ENCODE measurements at places on chromosomes 3 and 15. TPM values are rescaled to one million over a fixed set of nuclear protein-coding genes. Genes with fewer than 3 reads are reported as not detected.

DNA sequence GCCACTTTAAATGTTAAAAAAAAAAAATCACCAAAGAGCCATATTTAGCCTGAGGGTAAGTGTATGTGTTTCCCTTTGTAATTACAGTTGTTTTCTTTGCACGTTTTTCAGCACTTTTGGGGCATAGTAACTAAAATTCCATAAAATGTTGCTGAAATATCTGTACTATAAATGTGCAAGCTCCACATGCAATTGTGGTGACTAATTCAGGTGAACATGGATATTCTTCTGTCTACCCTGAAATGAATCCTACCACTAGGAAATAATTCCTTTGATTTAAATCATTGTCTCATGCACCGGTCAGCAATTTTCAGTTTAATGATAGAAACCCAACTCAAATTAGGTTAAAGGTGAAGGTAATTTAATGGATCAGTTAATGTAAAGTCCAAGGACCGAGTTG is 13.1 kb upstream of the TFG start:
- no peak for DNase-seq

GRCh38 chr3:191499307-191500080 is 38.5 kb downstream of the PYDC2 start:
- DNase-seq: peak; percentile 32

DNA sequence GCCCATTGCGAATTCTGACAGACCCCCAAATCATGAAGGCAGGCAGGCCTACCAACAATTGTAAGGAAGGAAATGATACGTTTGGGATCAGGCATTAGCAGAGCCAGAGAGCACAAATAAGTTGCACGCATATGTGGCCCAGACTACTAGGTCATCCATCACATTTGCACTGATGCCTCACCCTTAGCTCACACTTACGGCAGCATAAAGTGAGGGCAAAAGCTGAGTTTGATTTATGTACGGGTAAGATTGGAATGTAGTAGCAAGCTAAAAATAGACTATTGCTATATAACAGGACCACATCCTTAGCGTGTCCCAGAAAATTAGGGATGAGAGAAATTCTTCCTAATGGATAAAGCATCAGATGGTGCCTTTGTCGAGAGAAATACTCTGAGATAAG is 58.6 kb downstream of the QTRT2 start:
- no peak for DNase-seq

GRCh38 chr3:165568907-165569462 is 268.2 kb downstream of the BCHE start:
- no peak for DNase-seq

DNA sequence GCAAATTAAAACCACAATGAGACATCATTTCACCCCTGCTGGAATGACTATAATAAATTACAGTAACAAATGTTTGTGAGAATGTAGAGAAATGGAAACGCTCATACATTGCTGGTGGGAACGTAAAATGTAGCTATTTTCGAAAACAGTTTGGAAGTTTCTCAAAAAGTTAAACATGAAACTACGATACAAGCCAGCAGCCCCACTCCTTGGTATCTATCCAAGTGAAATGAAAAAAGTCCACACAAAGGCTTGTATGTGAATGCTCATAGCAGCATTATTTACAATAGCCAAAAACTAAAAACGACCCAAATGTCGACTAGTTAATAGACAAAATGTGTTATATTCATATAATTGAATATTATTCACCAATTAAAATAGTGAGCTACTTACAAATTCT is 22.9 kb upstream of the CFAP20DC start:
- DNase-seq: no peak

DNA sequence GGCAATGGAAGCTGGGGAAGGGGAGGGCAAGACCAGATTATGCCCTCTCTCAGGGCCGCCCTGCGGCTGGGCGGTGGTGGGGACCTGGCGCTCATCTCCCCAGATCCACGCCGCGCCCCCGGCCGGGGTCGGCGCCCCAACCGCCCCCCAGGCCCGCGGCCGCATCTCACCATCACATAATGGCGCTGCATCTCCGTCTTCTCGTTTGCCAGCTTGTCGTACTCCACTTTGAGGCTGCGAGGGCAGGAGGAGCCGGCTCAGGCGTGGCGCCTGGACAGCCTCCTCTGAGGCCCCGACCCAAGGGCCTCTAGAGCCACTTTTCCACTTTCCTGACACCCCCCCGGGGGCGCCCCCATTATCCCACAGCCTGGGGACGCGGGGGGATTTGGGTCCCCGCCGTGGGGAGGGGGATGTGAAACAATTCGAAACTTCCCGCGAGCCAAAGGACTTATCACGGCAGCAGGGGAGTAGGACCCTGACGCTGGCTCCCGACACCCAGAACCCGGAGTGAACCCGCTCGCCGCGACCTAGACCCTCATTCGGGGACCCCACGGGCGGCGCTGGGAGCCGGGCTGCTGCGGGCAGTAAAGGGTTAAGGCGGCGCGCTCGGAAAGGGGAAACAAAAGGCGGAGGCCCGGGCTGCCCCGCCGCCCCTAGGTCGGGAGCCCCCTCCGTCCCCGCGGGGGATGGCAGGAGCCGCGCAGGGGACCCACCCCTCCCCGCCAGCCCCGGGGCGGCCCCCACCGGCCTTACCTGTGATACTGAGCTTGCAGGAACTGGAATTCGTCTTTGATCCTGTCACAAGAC is 2.1 kb downstream of the TLE3 start:
- DNase-seq: peak; percentile 74

CTXND1 gene
- not detected for total RNA-seq
